ENCODE measurements at places on chromosomes 6 and 20.

GRCh38 chr6:33809594-33809993 is 5.8 kb upstream of the MLN start:
- DNase-seq = no peak

GRCh38 chr6:4282926-4283325 is 147.6 kb upstream of the ECI2 start:
- DNase-seq = no peak

DNA sequence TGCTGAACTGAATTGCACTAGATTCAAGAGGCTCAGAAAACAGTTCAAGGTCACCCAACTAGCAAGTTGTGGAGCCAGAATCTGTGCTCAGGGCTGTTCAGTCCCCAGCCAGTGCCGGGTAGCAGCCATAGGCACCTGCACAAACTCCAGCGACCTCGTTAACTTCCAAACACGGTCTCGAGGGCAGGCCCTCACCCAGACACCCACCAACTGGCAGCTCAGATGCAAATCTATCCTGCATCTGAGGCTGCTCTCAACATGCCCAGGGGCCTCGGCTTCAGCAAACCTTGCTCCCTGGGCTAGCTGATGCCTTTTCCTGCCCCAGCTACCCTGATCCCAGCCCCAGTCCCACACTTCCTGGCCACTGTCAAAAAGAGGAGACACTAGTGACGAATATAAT is 3.7 kb downstream of the JPH2 start:
- DNase-seq = no peak

GRCh38 chr6:137650720-137651119 is 156.5 kb upstream of the OLIG3 start:
- no peak for DNase-seq

GRCh38 chr6:130362128-130362527 is 3.7 kb upstream of the TMEM200A start:
- DNase-seq = no peak

- no peak for DNase-seq
These were observed 107.2 kb downstream of the RNASET2 start for GRCh38 chr6:166848979-166849748.

DNA sequence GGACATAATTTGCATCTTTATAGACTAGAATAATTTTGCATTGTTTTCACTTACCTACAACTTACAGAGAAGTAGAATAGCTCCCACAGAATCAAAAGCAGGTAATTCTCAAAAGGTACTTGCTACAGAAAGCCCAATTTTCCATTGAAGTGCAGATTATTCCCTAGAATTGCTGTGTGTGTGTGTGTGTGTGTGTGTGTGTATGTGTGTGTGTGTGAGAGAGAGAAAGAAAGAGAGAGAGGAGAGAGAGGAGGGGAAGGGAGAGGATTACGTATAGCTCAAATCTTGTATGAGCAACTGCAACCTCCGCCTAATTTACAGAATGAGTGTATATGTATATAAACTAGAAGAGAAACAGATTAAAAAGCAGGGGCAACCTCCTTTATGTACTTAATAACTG is 68.0 kb downstream of the DOK5 start:
- DNase-seq = no peak

DNA sequence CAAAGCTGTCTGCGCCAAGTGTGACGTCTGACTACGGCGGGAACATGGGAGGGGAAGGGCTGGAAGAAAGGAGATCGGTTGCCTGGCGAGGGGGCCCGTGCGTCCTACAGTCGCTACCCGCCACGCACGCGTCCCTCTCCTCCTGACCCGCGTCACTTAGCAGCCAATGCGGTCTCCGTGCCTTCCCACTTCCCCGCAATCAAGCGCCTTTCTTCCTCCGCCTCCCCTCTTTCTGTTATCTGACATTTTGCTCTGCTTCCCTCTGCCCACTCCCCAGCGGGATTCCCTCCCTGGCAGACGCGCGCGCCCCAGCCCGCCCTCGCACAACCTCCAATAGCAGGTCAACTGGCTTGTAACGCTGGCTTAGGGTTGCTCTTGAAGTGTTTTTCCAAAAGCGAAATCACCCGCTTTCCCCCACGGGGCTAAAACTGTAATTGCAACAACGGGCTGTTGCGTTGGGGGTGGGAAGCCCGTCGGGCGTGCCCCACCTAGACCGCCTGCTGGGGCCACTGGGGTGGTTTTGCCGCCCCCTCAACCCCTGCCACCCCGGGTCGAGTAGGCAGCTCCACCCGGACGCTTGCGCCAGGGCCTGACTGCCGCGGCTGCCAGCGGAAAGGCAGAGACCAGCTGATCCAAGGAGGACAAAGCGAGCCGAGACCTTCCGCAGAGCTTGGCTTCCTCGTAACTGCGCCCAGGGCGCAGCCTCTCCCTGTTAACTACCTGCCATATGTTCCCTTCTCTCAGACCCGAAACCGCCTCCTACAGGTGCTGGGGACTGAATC is 6.2 kb upstream of the SOX4 start:
- no peak for DNase-seq

- no peak for DNase-seq
These were observed 256.2 kb upstream of the IRAK1BP1 start for GRCh38 chr6:78611102-78611620.

DNA sequence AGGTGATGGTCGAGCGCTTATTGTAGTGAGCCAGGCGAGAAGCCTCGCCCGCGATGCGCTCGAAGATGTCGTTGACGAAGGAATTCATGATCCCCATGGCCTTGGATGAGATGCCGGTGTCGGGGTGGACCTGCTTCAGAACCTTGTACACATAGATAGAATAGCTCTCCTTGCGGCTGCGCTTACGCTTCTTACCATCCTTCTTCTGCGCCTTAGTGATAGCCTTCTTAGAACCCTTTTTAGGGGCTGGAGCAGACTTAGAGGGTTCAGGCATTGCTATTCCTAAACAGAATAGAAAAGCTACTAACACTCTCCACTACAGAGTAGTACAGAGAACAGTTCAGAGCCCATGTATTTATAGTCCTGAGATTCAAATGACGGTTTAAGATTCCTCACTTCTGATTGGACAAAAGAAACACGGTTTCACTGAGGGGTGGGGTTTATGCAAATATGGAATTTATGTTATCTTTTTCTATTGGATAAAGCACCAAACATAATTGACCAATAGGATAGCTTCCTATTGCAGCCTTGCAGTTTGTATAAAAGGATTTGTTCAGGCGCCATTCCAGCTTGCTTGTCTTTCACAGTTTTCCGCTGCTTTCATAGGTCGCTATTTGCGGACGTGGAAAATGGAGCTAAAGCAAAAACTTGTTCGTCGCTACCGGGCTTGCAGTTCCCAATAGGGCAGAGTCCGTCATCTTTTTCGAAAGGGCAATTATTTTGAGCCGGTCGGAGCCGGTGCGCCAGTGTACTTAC is 43.7 kb upstream of the HFE start:
- DNase-seq = peak; percentile 91

DNA sequence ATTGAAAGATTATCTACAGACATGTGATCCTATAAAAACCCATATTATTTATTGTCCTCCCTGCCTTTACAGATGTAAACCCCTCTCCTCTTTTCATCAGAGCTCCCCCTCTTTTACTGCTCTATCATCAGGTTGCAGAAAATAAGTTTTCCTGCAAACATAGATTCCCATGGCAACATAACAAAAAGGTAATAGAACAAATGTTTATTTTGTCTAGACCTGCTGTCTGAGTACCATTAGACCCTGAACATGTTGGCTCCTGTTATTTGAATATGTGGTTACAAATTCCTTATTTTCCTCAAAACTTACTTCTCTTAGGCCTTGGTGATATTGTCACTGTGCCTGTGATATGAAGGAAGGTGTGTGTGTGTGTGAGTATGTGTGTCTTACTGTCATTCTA is 11.5 kb downstream of the MAPK14 start:
- DNase-seq = no peak

DNA sequence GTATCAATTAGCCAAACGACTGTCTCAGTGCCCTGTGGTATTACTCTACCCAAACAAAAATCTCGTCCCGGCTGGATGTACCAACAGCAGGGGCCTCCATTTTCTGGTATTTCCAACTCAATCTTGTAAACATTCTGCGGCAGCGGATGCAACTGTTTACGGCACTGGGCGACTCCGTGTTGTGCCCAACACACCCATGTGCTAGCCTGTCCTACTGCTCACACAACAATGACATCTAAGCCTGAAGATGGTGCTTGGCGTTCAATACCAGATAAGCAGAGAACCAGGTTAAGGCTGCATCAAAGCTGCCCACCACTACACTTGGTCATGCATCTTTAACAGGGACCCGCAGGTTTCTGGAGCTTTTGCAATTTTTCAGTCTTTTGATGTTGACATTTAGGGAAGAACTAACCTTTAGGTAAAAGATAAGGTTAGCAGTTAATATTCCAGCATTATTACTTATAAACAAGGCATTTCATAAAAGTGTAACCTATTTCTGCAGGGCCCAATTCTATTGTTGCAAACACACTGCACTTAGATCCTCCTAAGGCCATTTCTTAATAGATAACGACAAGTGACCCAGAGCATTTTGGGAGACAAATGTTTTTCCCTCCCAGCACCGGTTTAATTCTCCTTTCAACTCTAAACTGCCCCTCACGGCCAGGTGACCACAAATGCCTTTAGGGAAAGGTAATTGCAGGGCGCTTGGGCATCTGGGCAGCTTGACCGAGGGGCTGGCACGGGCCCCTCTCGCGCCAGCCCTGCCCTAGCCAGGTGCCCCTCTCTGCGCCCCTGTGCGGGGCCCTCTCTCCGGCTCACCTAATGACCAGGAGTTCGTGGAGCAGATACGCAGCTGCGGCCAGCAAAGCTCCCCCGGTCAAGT is 945 bp downstream of the FAXC start:
- DNase-seq = no peak

GRCh38 chr6:144931172-144932035 is 646.3 kb downstream of the UTRN start:
- no peak for DNase-seq

DNA sequence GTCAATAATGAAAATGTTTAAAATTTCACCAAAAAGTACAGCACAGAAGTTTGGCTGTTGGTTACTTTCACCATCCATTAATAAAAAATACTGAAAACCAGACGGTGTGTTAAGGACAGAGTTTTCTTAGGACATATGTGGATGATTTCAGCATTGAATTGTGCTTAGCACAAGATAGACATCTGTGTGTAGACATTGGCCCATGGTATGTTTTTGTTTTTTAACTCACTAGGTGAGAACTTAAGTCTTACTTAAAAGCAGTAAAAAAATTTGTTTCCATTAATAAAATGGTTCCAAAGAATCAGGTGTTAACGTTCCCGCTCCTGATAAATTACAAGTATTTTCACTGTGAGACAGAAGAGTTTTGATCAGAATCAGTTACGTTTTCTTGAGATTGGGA is 4.2 kb downstream of the TBPL1 start:
- DNase-seq = no peak

DNA sequence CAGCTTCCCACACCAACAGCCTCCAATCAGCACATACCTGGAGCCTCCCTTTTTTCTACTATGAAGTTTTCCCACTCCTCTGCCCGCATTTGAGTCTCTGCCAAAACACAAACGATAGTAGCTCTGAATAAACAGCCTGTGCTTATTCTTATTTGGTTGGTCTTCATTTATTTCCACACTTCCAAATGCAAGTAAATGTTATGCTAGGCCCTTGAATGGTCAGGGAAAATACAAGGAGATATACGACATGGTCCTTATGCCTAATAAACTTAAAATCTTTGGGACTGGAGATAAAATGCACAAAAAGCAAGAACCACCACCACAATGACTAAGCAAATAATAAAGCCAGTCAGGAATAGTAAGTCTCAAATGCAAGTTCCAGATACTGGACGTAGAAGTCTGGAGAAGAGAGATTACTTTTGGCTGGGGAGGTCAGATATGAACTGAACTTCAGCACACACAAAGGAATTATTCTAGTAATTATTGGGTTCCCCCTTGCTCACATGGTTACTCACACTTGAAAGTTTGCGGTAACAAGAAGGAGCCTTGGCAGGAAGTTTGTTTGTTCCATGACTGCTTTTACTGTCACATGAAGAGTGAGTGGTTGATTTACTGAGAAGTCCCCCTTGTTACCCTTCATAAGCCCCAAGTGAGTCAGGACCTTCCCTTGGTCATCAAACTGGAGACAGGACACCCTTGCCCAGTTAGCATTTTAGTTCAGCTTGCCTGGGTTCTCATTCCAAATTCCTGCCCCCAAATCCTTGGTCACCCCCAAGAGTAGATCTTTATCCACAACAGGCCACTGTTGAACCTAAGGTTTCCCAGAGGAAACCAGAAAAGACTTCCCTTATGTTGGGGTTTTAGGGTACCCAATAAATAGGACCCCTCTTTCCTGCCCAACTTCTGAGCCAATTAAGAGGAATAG is 511.2 kb upstream of the JARID2 start:
- no peak for DNase-seq

DNA sequence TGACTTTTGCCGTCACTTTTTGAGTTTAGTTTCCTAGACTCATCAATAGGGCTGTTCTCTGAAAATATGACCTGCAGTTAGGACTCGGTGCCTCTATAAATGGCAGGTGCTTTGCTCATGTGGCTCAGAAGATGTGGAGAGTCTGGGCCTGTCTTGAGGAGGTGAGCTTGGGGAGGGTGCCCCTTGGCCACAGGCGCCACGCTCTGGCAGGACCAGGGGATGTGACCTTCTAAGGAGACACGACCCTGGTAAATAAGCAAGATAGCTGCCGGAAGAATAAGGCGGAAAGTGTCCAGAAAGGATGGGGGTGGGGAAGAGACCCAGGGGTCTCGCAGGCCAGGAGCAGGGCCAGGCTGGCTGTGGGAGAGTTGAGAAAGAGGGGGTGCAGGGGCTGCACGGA is 46.6 kb downstream of the TMEM242 start:
- no peak for DNase-seq

- no peak for DNase-seq
These were observed 5.2 kb downstream of the STX11 start for GRCh38 chr6:144155529-144155928.

DNA sequence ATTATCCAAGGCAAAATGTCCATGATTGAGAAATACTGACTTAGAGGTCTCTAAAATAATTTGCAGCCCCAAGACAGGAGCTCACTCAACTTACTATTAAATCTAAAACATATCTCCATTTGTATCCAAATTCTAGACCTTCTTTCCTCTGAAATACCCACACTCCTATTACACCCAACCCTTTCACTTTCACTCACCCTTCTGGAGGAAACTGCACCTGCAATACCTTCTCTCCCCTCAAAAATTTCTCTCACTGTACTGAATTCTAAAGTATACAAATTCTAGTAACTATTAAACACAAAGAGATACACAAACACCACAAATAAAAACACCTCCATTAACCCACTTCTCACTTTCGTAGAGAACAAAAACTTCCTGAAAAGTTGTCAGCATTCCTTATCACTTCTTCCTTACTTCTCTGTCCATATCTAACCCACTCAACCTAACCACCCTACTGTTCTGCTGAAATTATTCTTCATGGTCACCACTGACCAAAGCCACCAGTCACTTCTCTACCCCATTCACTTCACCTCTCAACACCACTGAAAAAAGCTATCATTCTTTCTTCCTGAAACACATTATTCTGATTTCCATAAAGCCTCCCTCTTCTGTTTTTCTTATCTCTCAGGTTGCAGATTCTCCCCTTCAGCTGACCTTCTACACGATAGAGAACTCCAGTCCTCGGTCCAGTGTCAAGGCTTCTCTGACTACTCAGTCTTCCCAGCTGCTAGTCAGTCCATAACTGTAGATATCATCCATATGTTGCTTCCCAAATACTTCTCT is 12.0 kb downstream of the LMBRD1 start:
- DNase-seq = no peak
